ENCODE measurements at places on chromosomes 3 and 15. TPM values are rescaled to one million over a fixed set of nuclear protein-coding genes. Genes with fewer than 3 reads are reported as not detected.

- H3K4me3 ChIP-seq: no peak overlapping the region
- peaks cover 4% of the 10 kb centered on the region for H3K27me3 ChIP-seq
- H3K36me3 ChIP-seq: no peaks in the 10 kb centered on the region
These were observed 10.9 kb upstream of the RFT1 start for GRCh38 chr3:53140847-53141845.

DNA sequence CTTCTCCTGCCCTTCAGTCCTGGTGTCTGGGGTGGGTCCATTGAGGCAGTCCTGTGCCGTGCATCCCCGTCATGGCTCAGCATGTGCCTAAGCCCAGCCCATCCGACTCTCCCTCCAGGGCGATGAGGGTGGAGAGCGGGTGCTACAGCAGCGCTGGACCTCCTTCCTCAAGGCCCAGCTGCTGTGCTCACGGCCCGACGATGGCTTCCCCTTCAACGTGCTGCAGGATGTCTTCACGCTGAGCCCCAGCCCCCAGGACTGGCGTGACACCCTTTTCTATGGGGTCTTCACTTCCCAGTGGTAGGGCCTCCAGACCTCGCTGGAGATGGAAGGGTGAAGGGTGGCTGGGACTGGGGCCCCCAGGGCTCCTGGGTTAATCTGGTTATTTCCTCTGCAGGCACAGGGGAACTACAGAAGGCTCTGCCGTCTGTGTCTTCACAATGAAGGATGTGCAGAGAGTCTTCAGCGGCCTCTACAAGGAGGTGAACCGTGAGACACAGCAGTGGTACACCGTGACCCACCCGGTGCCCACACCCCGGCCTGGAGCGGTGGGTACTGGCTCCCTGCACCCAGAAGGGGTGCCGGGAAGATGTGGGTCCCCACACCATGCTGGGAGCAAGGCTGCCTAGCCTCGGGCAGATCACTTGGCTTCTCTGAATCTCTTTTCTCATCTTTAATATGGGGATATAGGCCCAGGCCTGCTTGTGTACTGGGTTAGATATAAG, 10.1 kb downstream of the CIB1 start:
- no peak overlapping the region for H3K4me3 ChIP-seq
- H3K4me1 ChIP-seq: peaks cover 7% of the 10 kb centered on the region
- no peaks in the 10 kb centered on the region for H3K27me3 ChIP-seq
- H3K36me3 ChIP-seq: peaks cover 37% of the 10 kb centered on the region
- no peak for DNase-seq
- no peak overlapping the region for H3K27ac ChIP-seq

GRCh38 chr3:52341123-52341522, 25.0 kb downstream of the DNAH1 start:
- no peaks in the 10 kb centered on the region for H3K4me1 ChIP-seq
- H3K4me3 ChIP-seq: no peak overlapping the region
- H3K27me3 ChIP-seq: no peaks in the 10 kb centered on the region
- peaks cover 8% of the 10 kb centered on the region for H3K36me3 ChIP-seq
- no peak overlapping the region for H3K27ac ChIP-seq

GRCh38 chr3:143476965-143477640, 357.5 kb downstream of the CHST2 start:
- H3K27me3 ChIP-seq: no peaks in the 10 kb centered on the region
- no peak overlapping the region for H3K27ac ChIP-seq
- DNase-seq: no peak
- H3K4me3 ChIP-seq: no peak overlapping the region
- H3K36me3 ChIP-seq: no peaks in the 10 kb centered on the region

The GPR27 gene
- total RNA-seq: 1.5 TPM

DNA sequence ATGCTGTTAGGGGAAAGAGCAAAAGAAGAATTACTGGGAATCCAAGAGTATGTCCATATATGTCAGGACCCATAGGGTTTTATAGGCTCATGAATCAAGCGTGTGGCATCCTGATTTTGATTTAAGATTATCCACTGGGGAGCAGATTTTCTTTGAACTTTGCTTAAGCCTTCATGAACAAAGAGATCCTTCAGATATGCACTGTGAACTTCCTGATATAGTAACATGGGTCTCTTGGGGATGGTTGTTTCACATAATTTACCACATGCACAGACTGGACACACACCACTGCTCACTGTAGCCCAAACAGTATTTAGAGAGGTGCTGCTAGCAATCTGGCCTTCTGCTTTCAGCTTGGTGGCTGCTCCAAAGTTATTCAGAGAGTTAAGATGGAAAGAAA, 200.9 kb upstream of the ZPLD1 start:
- no peaks in the 10 kb centered on the region for H3K36me3 ChIP-seq
- no peaks in the 10 kb centered on the region for H3K27me3 ChIP-seq
- peaks cover 2% of the 10 kb centered on the region for H3K4me1 ChIP-seq
- no peak overlapping the region for H3K27ac ChIP-seq
- no peak for DNase-seq

The GHSR gene
- total RNA-seq: not detected

DNA sequence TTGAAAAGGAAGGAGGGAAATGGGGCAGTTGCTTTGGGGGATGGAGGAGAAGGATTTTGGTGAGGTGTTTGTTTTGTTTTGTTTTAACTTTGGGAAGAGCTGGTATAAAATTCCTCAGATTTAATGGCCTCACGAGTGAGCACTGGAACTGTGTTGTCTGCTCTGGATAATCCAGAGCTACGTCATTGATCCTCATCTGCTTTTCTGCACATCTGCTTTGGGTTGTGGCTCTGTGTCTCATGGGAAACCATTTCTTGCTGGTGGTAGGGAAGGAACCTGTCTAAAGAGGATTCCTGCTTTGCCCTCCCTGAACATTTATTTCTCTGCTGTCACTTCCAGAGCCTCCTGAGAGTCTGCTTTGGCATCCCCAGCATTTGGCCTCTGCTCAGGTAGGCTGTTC, 3.1 kb downstream of the SNRK start:
- peak overlapping the region; percentile 76 for H3K4me3 ChIP-seq
- H3K36me3 ChIP-seq: peaks cover 10% of the 10 kb centered on the region
- peak; percentile 50 for DNase-seq

The GASK1A gene
- total RNA-seq: 14.6 TPM

GRCh38 chr3:185716436-185717108, 108.3 kb downstream of the IGF2BP2 start:
- peaks cover 22% of the 10 kb centered on the region for H3K4me1 ChIP-seq
- peaks cover 3% of the 10 kb centered on the region for H3K36me3 ChIP-seq
- H3K4me3 ChIP-seq: no peak overlapping the region
- peak overlapping the region; percentile 16 for H3K27ac ChIP-seq

DNA sequence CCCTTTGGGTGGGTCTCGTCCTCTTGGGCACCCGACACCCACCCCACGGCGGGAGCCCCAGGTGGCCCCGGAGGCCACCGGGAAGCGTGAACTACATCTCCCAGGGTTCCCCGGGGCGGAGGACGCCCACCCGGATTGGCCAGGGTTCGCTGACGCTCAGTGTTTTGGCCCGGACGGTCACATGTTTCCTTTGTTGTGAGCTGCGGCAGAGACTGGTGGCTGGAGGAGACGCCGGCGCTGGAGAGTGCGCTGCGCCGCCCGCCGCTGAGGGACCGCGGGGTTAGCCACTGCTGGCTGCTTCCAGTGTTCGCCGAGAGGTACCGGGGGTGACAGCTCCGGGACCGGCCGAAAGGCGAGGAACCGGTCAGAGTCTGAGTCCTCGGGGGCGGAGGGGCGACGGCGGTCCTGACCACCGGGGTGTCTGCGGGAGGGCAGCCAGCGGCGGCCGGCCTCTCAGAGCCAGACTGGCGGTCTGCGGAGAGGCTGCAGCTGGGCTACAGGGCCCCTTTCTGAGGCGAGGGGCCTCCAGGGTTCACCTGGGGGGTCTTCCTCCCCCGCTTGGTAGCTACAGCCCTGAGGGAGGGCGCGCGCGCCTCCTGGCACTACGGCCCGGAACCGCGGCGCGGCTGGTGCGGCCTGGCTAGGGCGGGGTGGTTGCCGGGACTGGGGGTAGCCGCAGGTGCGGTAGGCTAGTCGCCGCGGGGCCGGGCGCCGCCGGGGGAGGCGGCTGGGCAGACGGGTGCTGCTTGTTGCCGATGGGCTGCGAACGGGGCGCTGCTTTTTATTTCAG, at the start of gene KLHL24:
KLHL24 (plus strand) TSS at position 193 of the 790 bp plus-strand sequence. CDS start 14,734 bp downstream, outside the sequence.
- DNase-seq: peak; percentile 99
- no peaks in the 10 kb centered on the region for H3K36me3 ChIP-seq
- peak within 1 kb of the TSS; percentile 97 for H3K4me3 ChIP-seq
- H3K27me3 ChIP-seq: no peaks in the 10 kb centered on the region
- peak within 1 kb of the TSS; percentile 98 for H3K27ac ChIP-seq

DNA sequence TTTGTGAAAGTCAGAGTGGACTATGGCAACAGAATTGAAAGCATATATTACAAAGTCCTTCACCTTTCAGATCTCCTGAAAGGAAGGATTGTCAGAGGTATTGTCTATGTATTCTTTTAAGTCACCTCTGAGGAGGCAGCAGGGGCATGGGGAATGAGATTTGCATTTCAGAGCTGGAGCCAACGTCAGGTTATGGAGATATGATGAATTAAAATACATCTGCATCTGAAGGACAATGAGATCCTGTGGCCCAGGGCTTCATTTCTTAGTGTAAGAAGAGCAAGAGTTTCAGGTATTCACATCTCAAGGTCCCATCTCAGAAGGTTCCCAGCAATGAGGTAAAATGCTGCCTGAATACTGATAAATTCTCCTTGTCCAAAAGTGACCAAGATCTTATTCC, 695.8 kb downstream of the TUSC7 start:
- no peak overlapping the region for H3K27ac ChIP-seq
- DNase-seq: no peak
- no peak overlapping the region for H3K4me3 ChIP-seq
- H3K36me3 ChIP-seq: no peaks in the 10 kb centered on the region
- H3K4me1 ChIP-seq: no peaks in the 10 kb centered on the region

DNA sequence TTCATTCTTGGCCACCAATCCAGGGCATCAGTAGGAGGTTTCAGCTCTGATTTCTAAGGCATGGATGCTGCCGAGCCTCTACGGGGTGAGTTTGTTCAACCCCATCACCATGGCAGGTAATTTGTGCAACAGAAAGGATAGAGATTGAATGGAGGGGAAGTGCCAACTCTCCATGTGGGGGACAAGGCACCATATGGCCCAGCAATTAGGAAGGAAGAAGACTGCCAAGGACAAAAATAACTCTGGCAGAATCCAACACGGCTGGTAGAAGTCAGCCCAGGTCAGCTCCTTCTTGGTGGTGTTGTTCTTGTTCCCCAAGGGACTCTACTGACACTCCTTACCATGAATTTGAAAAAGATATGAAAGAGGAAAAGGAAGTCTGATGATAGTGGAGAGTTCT, 503.9 kb downstream of the MAGI1 start:
- no peaks in the 10 kb centered on the region for H3K36me3 ChIP-seq
- no peaks in the 10 kb centered on the region for H3K27me3 ChIP-seq
- H3K27ac ChIP-seq: no peak overlapping the region
- peak; percentile 17 for DNase-seq

DNA sequence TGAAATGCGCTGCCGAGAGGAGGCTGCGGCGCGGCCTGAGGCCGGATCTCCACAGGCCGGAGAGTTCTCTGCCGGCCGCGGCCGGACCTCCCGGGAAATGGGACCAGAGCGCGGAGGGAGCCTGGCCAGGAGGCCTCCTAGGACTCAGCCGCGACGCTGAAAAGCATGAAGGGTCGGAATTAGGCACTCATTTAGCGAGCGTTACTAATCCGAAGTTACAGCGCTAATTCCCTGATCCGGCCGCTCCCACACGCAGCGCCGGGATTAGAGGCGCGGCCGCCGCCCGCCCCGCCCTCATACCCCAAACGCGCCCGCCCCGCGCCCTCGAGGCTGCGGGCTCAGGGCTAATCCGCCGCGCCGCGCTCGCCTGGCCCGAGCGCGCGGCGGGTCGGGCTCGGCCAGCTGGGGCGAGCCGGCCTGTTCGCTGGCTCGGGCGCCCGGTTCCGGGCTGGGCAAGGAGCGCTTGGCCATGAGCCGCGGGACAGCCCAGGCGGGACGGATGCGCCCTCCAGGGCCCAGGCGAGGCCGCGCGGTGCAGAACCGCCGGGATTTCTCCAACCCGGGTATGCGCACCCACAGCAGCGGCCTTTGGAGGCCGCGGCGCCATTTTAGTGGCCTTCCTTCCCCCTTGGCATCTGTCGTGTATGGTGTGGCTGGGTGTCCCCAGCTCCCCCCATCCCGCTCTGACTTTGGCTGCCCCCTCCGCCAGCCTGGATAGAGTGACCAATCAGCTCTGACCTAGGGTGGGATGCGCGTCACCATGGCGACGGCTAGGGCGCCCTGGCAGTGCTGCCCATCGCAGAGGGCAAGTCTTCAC, 36.8 kb upstream of the POLG start:
- H3K27ac ChIP-seq: no peak overlapping the region
- peaks cover 93% of the 10 kb centered on the region for H3K27me3 ChIP-seq
- DNase-seq: no peak
- no peak overlapping the region for H3K4me3 ChIP-seq
- H3K4me1 ChIP-seq: peaks cover 12% of the 10 kb centered on the region

DNA sequence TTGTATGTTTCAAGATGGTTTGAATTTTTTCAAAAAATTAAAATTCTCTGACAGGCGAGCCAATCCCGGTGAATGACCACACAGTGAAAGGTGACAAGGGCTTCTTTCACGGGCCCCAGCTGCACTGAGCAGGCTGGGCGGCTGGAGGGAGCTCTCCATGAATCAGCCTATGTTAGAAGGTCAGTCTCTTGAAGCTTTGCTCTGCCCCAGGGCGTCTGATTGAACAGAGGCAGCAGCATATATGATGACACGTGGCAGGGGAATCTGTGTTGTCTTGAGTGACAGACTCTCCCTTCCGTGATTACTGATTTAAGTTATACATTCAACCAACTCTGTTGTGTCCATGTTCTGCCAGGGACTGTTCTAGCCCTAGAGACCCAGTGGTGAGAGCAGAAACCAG, 51.5 kb downstream of the ISG20 start:
- H3K36me3 ChIP-seq: no peaks in the 10 kb centered on the region
- peaks cover under 1% of the 10 kb centered on the region for H3K27me3 ChIP-seq
- H3K27ac ChIP-seq: no peak overlapping the region
- no peaks in the 10 kb centered on the region for H3K4me1 ChIP-seq
- no peak overlapping the region for H3K4me3 ChIP-seq

DNA sequence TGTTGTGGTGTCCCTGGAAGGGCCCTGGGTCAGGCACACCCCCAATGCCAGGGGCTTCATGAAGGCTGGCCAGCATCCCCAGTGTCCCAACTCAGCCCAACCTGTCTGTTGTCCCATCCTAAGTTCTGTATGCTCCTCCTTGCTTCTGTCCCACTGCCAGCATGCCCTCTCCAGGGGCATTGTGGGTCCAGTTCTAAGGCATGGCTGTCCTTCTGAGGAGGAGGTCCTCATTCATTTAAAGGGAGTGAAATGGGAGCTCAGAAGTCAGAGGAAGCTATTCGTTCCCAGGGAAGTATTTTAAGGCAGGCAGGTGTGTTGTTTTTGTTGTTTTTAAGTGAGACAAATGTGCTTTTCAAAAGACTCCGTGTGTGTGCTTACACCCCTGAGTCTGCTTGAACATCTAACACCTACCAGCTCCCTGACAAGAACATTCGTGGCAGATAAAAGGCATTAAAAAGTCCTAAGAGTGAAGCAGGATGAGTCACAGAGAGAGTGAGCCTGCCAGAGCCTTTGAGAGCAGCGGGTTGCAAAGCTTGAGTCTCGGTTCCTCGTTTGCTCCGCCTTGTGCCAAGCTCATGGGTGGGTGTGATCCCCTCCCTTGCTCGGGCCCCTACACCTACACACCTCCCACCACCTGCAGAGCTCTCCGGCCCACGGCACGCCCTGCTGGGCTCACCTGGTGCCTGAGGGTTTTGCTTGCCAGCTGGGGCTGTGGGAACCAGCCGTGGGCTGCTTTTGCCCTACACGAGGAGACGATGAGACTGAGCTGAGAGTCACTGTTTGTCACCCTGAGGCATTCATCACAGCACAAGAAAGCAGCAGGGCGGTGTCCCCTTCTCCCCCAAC, 183.4 kb upstream of the TOPAZ1 start:
- H3K4me3 ChIP-seq: no peak overlapping the region
- H3K27me3 ChIP-seq: peaks cover 51% of the 10 kb centered on the region
- no peaks in the 10 kb centered on the region for H3K4me1 ChIP-seq

All from muscle of leg (tissue), 16 donors.